Cerebellar nuclear complex (tissue), 1 donor: ENCODE measurements at places on chromosomes 4 and X.

- DNase-seq = no peak
These were observed 507 bp downstream of the MFAP3L start for GRCh38 chr4:170025523-170026252.

GRCh38 chrX:96551322-96551872 is 133.2 kb upstream of the DIAPH2 start:
- no peak for DNase-seq

DNA sequence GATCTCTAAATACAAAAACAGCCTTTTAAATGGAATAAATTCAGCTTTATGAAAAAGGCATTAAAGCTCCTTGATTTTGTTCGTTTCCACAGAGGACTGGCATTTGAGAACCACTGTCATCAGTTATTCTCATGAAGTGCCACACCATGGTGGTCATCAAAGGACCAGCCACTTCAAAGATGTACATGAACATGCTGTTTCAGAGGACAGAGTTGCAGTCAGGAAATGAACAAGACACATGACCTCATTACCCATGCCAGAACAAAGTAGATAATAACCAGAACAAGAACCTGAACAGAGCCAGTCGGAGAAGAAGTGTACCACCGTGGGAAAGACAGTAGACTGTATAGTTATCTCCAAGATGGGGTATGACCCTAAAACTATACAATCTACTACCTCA is 122.7 kb upstream of the HSD17B10 start:
- no peak for DNase-seq

GRCh38 chr4:37966044-37966443 is 5.8 kb downstream of the PTTG2 start:
- no peak for DNase-seq

GRCh38 chrX:66015900-66016689 is 23.8 kb downstream of the VSIG4 start:
- DNase-seq = no peak

- DNase-seq = no peak
These were observed 55.9 kb downstream of the AGA start for GRCh38 chr4:177386278-177386815.

- no peak for DNase-seq
These were observed 119.4 kb downstream of the AKAP4 start for GRCh38 chrX:50081282-50081889.

- no peak for DNase-seq
These were observed 320.1 kb downstream of the BMPR1B start for GRCh38 chr4:95077864-95078263.
